T1000 (cell line): ENCODE measurements at places on chromosomes 5 and 9.

DNA sequence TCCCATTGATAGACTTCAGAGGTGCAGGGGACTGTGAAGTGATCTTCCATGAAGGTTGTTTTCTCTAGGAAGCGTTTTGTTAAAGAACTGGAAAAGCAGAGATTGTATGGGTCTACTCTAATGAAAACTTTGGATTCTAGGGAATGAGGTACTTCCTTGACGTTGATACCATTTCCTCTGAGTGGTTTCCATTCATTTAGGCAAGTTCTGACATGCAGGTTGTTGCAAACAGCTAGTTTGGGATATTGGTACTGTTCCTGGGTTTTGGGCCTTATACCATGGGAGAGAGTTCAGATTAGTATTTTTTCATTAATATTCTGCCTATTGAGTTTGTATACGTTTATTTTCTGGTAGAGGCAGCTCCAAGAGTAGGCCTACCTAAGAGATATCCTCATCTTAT is 25.7 kb downstream of the SMARCA2 start:
- DNase-seq: no peak

- no peak for DNase-seq
Observed at GRCh38 chr5:124685404-124685930, 61.0 kb downstream of the ZNF608 start.

DNA sequence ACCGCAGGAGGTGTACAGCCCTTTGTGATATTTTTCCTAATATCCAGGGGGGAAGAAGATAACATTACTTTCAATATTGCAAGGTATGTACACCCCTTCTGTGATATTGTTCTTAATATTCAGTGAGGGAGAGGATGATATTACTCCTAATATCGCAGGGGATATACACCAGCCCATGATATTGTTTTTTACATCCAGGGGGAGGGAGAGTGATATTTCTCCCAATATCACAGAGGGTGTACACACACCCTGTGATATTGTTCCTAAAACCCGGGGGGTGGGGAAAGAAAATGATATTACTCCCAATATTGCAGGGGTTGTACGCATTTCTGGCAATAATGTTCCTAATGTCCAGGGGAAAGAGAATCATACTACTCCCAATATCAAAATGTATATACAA is 58.0 kb upstream of the SLC25A48 start:
- DNase-seq: no peak

- DNase-seq: no peak
Observed at GRCh38 chr5:157947156-157947555, 88.2 kb upstream of the CLINT1 start.

- DNase-seq: no peak
Observed at GRCh38 chr5:130871346-130872086, 293.5 kb downstream of the HINT1 start.

GRCh38 chr9:85321561-85321960 is 420.2 kb downstream of the AGTPBP1 start:
- no peak for DNase-seq

DNA sequence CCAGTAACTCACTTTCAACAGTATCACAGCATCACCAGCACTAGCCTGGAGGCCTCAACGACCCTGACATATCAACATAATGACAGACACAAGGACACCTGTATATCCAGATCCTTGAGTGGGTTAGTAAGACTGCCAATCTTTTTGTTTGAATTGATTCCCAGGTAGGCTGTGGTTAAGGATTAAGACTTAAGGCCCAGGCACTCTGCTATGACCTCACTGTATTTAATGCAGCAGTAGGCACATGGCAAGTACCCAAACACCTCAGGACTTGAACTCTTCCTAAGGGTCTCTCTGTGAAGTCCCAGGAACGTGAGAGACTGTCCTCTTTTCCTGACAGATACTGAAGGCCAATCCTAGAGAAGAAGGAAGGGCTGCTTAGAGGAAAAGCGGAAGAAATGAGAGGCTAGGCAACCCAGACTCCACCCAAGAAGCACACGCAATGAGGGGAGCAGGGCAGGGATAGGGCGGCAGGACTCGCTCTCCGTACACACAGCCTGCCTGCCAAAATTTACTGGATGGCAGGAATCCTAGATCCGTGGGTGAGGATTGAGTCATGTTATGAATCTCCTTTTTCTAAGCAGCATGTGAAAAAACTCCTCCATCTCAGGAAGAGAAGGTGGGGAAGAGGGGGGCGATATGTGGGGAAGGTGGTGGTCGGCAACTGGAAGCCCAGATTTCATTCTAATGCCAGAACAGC is 93.4 kb downstream of the SIL1 start:
- DNase-seq: no peak

DNA sequence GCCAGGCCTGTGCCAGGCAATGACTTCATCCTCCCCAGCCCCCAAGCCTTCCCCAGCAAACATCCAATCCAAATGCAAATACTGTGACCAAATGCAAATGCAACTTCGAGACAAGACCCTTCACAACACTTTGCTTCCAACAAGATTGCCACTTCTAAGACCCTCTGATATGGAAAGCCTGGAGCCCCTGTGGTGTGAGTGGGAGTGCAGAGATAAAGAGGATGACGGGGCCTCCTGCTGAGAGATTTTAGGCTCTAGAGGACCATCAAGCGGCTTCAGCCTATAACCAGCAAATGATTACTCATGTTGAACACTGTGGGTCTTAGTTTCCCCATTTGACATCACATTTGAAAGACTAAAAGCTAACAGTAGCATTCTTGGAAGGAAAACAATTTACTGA is 46.6 kb upstream of the GABRP start:
- DNase-seq: no peak

DNA sequence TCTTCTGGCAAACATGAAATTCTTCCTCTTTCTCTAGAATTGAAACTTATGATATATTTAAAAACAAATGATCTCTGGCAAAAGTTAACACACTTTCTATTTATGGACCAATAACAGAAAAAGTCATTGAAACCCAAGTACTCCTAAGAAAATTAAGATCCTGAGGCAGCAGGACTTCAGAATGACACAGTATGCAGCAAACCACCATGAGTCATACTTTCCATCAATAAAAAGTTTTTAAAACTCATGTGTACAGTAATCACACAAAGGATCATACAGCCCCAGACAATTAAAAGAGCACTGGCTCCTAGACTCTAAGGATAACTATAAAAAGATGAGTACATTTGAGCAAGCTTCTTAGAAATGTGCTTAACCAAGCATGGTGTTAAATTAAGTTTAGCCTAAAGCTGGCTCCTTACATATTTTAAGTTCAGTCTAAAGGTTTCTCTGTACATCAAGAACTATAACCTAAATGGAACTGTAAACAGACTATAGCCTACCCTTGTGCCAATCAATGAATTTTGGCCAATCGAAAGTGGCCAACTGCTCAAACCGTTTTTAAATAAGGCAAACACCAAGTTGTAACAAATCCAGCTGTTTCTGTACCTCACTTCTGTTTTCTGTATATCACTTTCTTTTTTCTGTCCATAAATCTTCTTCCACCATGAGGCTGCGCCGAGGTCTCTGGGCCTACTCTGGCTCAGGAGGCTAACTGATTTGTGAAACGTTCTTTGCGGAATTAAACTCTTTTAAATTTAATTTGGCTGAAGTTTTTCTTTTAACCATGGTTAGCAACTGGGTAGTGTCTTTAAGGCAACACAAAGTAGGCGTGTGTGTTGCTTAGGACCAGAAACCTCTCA is 232.1 kb upstream of the PIK3R1 start:
- DNase-seq: no peak

- DNase-seq: peak; percentile 54
Observed at GRCh38 chr5:35089334-35090314, 41.9 kb upstream of the AGXT2 start.

DNA sequence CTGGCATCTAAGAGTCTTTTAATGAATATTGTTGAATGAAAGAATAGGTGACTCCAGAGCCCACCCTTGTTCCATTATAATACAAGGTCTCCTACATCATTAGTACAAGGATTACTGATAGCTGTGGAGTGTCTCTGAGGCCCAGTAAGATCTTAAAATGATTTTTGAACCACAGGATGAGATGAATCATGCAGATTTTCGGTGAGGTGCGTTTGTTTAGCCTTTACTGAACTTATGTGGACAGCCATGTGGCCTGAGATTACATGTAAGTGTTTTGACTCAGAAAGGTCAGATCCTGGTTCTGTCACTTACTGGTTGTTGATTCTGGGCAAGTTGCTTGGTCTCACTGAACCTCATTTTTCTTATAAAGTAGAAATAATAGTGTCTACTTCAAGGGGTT is 21.6 kb downstream of the NFX1 start:
- no peak for DNase-seq

DNA sequence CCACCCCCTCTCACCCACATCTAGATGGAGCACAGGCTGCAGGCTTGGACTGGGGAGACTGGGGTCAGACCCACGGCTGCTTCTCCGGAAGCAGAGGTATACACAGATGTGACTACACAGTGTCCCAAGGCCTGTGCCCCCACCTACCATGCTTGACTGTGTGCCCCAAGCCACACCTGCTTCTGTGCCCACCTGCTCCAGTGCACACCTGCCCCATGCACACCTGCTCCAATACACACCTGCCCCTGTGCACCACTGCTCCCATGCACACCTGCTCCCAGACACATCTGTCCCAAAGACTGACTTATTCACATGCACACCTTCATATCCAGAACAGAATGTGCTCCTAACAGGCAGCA is 5.5 kb upstream of the COL5A1 start:
- DNase-seq: no peak

DNA sequence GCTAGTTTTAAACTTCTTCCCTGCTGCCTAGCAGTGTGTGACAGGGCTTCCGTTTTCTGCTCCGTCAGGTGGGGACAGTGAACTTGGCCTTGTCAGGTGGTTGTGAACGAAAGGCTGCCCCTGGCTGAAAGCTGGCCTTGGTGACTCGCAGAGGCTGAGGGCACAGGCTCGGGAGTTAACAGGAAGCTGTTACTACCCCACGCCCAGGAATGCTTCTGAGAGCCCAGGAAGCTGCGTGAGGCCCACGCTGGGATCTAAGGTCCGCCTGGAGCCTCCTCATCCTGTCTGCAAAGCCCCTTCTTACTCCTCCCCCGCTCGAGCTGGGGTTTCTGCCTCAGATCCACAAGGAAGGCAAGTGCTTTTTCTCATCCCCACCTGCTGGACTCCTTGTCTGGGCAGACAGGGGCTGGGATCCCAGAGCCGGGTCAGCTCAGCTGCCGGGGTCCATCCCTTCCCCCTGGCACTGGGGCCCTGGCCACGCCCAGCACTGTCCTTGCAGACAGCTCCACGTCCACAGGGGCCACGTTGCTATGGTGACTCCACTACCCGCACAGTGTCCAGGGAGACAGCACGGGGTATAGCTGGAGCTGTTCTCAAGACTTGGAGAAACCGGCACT is 124.7 kb upstream of the TBC1D2 start:
- DNase-seq: peak; percentile 12

GRCh38 chr5:106822851-106823250 is 847.9 kb downstream of the EFNA5 start:
- DNase-seq: no peak

GRCh38 chr5:40483316-40483715 is 196.4 kb upstream of the PTGER4 start:
- DNase-seq: no peak

DNA sequence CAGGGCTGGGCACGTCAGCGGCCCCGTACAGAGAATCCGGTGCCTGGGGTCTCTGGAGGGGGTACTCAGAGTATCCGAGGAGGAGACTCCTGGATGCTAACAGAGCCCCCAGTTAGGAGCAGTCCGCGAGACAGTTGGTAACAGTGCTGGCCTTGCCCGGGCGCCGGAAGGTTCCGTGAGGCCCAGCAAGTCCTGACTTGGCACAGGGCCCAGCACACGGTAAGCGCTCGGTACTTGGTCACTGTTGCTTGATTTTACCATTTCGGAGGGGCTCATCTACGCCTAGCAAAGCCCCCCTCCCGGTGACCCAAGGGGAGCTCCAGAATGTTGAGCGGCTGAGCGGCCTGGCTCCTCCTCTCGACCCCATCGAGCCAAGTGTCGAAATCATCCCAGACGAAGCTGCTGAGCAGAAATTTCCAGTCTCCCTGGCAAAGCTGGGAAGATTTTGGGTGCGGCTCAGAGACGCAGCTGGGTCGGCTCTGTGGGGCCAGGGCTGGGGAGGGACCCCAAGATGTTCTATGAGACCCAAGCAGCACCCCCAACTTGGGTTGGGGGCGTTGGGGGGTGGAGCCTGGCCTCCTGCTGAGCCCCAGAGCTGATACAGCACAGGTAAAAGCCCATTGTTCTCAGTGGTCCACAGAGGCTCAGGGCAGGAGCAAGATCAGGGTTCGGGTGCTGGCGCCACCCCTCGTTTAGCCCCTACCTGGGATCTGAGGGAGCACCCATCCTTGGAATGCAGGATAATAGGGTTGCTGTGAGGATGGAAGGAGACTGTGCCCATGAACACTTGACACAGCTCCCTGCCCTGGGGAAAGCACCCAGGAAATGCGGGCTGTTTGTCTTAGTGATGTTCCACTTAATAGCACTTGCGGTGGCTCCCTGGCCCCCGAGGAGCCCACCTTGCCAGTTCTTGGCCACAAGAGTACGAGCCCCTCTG is 137.2 kb downstream of the C9orf50 start:
- DNase-seq: peak; percentile 66

DNA sequence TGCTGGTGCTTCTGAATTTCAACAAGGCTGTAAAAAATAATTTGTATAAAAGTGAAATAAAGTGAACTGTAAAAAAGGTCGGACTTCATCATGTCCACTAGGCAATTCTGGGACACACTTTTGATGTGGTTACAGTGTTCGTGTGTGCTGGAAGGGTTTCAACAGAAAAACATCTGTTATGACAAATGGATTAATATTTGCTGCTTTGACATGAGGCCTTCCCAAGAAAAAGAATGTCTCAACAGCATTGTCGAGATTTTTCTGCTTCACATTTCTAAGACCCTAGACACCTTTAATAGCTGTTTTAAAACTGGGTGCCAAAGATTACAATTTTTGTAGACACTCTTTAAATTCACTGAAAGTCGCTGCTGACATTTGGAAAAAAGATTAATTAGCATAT is 216.6 kb downstream of the SLC12A2 start:
- no peak for DNase-seq

- DNase-seq: no peak
Observed at GRCh38 chr9:113299800-113300292, 3.3 kb downstream of the RNF183 start.

- DNase-seq: peak; percentile 24
Observed at GRCh38 chr5:132260714-132261551, 3.4 kb downstream of the PDLIM4 start.

- no peak for DNase-seq
Observed at GRCh38 chr5:130316971-130317680, 412.9 kb downstream of the CHSY3 start.
